Activated naive CD4-positive, alpha-beta T cell treated with anti-CD3 and anti-CD28 coated beads, Interleukin-2, amount 50 U/mL, for 16 hours (primary cell): ENCODE measurements at places on chromosomes 4 and X.

- DNase-seq: no peak
Observed at GRCh38 chr4:8274765-8275547, 5.4 kb downstream of the HTRA3 start.

DNA sequence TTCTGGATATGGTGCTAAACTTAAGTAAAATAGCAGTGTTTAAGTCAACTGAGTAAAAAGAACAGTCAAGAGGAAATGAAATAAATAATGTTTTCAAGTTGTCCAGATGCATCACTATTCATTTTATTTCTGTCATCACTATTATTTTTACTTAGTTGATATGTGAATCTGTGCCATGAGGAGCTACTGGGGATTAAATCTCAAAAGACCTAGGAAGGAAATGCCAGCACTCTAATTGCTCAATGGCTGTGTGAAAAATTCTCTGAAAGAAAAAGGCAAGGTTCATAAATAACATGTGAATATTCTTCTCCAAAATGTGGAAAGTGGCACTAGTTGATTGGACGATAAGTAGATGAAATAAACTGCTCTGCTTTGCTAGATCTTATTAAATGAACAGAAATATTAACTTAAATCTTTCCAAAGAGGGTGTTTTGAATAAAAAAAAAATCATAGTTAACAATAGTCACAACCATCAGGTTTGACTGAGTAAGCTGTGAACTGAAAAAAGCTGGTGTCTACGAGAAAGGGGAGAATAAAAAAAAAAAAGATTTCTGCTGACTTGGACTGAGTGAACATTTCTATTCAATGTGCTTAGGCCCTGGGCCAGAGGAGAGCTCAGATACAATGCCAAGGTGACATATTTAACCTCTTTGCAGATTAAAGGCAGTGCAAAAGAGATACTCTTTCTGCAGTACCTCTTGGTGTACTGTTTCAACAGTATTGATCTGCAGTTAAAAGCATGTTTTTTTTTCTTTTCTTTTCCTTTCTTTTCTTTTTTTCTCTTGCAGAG is 1.6 kb downstream of the SPARCL1 start:
- DNase-seq: no peak

- DNase-seq: no peak
Observed at GRCh38 chrX:39753293-39753996, 344.3 kb downstream of the BCOR start.

DNA sequence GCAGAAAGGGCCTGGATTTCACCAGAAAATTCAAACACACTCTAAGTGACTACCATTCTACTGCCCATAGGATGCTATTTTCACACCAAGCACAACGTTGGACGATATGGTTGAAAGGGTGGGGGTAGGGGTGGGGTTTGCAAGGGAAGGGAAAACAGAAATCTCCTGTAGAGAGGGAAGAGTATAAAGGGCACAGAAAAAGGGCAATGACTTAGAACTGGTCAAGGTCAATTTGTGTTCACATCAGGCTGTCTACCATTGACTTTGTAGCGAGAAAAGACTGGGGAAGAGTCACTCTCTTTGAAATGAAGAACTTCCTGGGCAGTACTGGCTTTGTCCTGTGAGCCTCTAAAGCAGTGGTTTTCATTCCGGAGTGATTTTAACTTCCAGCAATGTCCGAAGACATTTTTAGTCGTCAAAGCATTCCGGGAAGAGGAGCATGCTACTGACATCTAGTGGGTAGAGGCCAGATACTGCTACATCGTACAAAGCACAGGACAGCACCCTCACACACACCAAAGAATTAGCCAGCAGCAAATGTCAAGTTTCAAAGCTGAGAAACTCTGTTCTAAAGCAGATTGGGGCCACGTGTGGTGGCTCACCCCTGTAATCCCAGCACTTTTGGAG is 48.4 kb upstream of the SLC7A3 start:
- no peak for DNase-seq

DNA sequence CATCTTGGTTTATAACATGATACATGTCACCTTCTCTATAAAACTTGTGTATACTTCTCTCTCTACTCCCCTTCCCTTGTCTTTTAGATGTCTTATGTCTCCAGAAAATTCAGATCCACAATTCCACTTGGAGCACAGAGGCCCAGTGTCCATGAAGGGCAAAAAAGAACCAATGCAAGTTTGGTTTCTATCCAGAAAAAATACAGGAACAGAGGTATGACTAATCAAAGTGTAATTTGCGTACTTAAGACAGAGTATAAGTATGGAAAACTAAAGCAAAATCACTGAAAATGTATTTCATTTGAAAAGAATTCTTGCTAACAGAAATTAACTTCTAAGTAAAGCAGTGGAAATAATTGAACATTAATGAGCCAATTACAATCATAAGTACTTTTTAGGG is 46.2 kb downstream of the GUCY1B1 start:
- DNase-seq: no peak

DNA sequence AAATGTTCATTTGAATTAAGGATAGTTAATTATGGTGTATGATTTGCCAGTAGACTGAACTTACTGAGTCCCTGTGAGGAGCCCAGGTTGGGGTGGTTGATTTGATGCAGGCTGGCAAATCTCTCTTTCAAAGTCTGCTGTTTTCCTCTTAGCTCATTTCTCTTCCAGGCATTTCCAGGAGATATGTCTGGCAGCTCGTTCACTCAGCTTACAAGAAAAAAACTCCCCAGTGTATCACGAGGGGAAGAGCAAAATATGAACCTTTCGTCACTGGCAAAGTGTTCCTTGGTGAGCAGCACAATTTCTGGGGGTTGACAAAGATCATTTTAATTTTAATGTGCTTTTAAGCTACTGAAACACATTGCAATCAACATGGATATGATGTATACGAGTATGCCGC is 244.2 kb downstream of the CBLL2 start:
- no peak for DNase-seq

- no peak for DNase-seq
Observed at GRCh38 chrX:133869270-133869669, 116.1 kb downstream of the GPC3 start.

- no peak for DNase-seq
Observed at GRCh38 chr4:160370046-160370445, 1267.2 kb downstream of the RAPGEF2 start.

GRCh38 chr4:60579335-60579734 is 620.8 kb upstream of the ADGRL3 start:
- no peak for DNase-seq

- DNase-seq: no peak
Observed at GRCh38 chrX:121921258-121921657, 873.8 kb downstream of the GLUD2 start.

DNA sequence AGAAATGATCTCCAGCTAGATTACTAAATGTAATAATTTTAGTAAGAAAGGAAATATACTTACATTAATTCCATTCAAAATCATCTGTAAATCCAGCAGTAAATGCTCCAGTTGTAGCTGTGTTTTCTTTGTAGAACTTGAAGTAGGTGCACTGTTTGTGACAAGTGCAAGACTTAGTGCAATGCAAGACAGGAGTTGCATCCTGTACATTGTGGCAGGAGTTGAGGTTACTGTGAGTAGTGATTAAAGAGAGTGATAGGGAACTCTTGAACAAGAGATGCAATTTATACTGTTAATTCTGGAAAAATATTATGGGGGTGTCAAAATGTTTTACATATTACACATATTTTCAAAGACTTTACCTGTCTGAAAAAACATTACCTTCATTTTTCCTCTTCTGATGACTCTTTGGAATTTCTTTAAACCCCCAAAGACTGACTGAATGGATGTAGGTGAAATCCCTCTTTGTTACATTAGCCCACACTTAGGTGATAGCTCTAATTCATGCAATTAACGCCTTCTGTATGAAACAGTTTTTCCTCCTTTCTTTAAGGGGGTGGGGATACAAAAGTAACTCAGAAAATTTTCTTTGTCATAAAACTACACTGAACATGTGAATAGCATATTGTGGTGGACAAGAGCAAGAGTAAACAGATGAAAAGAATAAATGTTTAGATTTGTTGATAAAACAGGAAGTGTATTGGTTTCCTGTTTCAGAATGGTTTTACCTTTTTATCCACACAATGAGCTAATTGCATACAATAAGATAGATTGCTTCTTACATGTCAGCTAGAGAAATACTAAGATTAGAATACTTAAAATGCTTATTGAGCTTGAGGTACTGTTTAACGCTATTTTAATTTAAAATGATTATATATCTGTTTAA is at the start of gene IL2:
TSS of gene IL2 (minus strand) at position 495 of the 886 bp plus-strand sequence. CDS start at position 210, 285 bp downstream.
- no peak for DNase-seq

DNA sequence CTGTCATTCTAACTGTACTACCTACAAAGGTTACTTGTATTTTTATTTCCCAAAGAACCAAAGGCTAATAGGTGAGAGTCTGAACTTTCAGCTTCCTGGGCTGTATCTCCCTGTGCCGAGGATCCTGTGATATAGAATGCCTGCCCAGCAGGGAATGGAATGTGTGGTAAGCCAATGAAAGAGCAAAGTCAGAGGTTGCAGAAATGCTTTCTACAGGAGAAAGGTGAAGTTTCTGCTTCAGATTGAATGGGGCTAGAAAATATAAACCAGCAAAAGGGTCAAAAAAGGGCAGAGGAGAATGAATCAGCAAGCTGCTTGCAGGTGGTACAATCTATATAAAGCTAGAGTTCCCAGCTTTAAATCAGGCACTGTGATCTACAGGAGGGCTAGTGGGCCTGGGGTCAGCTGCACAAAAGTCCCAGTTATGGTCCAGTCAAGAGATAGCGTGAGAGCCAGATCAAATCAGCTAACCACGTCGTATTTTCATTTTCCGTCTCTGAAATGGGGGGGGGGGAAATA is 146.1 kb downstream of the DCTD start:
- no peak for DNase-seq

- DNase-seq: no peak
Observed at GRCh38 chrX:50812995-50813842, 775 bp downstream of the SHROOM4 start.

- no peak for DNase-seq
Observed at GRCh38 chr4:6826781-6827508, 44.4 kb downstream of the KIAA0232 start.

DNA sequence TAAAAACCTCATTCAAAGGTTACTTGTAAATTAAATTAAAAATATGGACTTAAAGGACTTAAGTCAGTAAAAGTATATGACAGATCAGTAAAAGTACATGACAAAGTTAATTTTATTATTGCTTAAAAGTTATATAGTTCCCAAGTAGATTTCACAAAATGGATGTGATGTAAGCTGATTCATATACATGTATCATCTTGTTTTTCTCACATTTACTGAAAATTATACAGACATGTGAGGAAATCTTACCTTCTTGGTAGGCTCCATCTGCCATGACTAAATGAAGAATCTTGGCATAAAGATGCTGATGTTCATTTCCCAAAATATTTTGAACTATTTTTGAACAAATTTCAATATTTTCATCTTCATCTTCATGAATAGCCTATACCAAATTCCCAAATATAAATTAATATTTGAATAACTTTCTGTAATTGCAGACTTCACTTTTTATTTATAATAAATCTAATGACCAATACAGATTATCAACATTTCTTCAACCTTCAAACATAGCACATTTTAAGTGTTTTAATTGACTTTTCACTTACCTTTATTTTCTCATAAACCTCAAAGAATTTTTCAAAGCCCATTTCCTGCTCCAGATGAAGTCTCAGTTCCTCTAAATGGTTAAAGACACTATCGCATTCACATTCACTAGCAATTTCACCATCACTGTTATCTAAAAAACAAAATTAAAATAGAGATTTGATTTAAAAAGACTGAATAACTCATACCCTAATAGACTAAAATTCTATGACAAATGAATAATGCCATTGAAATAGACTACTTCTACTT is 129.4 kb upstream of the SH3RF1 start:
- DNase-seq: no peak

GRCh38 chr4:87087420-87087819 is 133.0 kb downstream of the KLHL8 start:
- DNase-seq: no peak

DNA sequence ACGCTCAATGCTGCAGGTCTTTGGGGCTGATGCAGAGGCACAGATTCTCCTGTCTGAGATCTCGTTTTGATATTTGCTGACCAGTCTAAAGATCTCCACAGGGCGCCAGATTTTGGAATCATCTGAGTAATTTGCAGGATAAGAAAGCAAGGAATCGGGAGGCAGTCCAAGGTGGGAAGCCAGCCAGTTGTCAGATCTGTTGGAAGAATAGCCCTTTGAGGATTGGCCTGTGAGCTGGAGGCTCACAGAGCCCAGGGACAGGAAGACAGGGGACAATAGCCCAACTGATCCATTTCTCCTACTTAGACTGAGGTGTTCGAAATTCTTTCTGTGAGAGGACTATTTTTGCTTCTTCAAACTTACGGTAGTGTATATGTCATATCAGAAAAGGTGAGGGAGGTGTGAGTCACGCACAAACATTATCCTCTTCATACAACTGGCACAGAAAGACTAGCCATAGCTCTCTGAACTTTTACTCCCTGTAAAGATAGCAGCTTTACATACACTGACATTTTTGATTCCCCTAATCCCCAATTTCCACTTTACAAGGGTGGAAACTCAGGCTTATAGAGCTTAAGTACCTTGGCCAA is 8.8 kb downstream of the DIPK2B start:
- DNase-seq: no peak

GRCh38 chr4:24550441-24551175 is 33.7 kb downstream of the DHX15 start:
- no peak for DNase-seq

GRCh38 chrX:133048751-133049150 is 48.2 kb downstream of the USP26 start:
- no peak for DNase-seq

GRCh38 chr4:100042235-100042634 is 92.2 kb upstream of the H2AZ1 start:
- DNase-seq: no peak

DNA sequence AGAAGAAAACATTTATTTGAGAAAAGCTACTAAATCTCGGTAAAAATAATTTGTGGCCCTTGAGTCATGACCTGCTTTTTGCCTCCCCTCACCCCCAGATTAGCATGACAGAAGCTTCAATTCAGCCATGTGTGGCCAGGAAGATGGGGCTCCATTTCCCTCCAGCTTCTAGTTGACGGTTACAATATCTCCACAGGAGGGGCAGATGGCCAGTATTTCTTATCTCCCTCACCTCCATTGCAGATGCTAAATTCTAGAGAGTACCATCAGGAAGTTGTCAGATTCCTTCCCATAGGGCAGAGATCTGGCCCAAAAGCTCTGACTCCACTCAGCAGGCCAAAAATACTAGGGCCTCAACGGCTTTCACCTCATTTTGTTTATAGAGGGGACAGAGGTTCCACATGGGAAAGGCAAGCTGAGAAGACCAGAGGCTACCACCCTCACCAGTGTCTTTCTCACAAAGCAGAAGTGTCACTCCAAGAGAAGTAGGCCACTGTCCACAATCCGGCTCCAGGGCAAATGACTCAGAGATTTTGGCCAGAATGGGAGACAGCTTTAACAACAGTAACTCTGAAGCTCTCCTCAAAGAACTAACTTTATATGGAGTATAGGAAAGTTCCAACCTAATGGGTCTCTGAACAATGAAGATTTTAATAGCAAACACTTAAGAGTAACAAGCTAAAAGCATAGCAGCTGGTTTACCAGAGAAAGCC is 108.3 kb downstream of the TBC1D19 start:
- no peak for DNase-seq
